Endothelial cell (in vitro differentiated cells): ENCODE measurements at places on chromosomes 6 and 20. TPM values are rescaled to one million over a fixed set of nuclear protein-coding genes. Genes with fewer than 3 reads are reported as not detected.

NNAT gene
- total RNA-seq, result 0.54 TPM

GRCh38 chr20:52049001-52049731 is 142.4 kb downstream of the ZFP64 start:
- peak; percentile 4 for DNase-seq

- peak; percentile 4 for DNase-seq
Observed at GRCh38 chr6:23446469-23446967, 679.5 kb upstream of the NRSN1 start.

GRCh38 chr20:10540636-10541493 is 105.8 kb downstream of the SLX4IP start:
- DNase-seq, result no peak

GRCh38 chr6:132812756-132813172 is 1.6 kb upstream of the RPS12 start:
- no peak for DNase-seq

TPMT gene
- total RNA-seq, result 13.7 TPM

DNA sequence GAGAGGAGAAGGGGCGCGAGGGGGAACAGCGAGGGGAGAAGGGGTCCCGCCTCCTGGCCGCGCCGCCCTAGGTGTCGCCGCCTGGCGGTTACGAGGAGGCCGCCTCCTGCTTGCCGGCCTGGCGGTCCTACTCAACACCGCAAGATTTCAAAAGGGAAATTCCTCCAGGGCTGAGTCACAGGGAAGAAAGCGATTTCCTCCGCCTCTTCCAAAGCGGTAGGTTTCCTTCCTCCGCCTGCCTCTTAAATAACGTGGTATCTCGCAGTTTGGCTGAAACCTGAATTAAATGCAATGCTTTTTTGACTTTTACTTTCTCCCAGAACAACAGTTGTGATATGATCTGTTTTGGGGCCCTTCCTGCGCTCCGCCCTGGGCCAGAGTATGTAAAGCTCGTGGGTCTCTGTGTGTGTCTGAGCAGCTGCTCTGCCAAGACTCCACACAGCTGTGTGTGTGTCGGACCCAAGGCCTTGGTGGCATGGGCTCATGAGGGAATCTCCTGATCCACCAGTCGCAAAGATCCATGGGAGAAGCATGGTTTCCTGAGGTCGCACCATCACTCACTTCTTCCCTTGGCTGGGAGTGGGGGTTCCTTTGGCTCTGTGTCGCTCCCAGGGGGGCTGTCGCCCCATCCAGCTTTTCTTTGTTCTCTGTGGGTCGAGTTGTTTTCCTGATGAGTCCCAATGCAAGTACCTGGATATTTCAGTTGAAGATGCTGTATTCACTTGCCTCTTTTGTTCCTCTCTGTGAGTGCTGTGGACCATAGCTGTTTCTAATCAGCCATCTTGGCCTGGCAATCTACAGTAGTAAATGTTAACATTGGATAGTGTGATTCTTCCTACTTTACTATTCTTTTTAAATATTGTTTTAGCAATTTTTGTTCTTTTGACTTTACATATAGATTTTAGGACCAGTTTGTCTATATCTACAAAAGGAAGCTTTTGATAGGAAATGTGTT is 31.6 kb upstream of the NOTCH4 start:
- peak; percentile 60 for DNase-seq

GRCh38 chr20:44961870-44962267 is 1.7 kb upstream of the TOMM34 start:
- no peak for DNase-seq

DNA sequence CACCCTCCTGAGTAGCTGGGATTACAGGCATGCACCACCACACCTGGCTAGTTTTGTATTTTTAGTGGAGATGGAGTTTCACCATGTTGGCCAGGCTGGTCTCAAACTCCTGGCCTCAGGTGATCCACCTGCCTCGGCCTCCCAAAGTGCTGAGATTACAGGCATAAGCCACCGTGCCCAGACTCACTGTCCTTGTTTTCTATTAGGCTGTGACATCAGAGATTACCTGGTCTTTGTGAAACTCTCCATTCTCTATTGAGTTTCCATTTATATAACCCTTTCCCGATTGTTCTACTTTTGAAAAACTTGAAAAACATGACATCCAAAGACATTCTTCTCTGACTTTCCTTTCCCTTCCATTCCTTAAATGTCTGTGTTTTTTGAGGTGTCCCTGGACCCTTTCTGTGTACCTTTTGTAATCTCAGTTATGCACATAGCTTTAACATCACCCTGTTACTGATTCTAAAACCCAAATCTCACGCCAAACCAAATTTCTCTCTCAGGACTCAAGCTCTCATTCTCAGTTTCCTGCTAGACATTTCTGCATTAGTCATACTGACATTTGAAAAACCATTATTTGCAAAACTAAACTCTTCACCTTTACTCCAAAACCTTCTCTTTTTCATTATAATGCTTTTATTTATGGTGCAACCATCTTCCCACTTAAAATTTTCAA is 137.0 kb downstream of the KHDC1L start:
- DNase-seq, result no peak

GRCh38 chr20:63318391-63319163 is 25.6 kb downstream of the COL20A1 start:
- DNase-seq, result no peak

- DNase-seq, result no peak
Observed at GRCh38 chr6:29201966-29202365, 31.3 kb downstream of the OR2J2 start.
